ENCODE measurements at places on chromosomes 13 and 19. TPM values are rescaled to one million over a fixed set of nuclear protein-coding genes. Genes with fewer than 3 reads are reported as not detected.

NTF4 gene
- polyA plus RNA-seq = 6.4 TPM

C19orf33 gene
- polyA plus RNA-seq = 6.5 TPM

PRTN3 gene
- 0.04 TPM for polyA plus RNA-seq

SPART gene
- polyA plus RNA-seq = 29.2 TPM

TSHZ3 gene
- polyA plus RNA-seq = 6.7 TPM

PRRG2 gene
- polyA plus RNA-seq = 1.4 TPM

CEACAM3 gene
- 0.05 TPM for polyA plus RNA-seq

FCGBP gene
- polyA plus RNA-seq = 0.45 TPM

MCEMP1 gene
- polyA plus RNA-seq = not detected

ZNF528 gene
- 18.3 TPM for polyA plus RNA-seq

ATP8A2 gene
- 0.03 TPM for polyA plus RNA-seq
